ENCODE measurements at places on chromosomes 1 and 21.

DNA sequence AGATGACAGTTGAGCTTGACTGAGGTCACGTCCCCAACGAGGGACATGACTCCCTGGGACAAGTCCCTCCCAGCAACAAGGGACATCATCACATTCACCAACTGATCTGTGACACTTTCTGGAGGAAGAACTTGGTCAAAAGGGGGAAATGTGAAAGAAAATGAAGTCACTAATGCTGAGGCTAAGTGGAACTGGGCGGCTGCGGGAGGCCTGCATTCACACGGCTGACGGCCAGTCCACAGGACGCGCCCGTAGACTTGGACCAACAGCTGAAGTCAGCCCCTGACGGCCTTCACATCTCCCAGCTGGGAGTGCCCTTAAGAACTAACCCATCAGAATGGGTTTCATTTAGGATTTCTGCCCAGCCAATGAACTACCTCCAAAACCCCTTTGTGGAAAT is 26.6 kb downstream of the POFUT2 start:
- no peak for DNase-seq

GRCh38 chr1:52192436-52192835 is 50.5 kb downstream of the ZFYVE9 start:
- no peak for DNase-seq

DNA sequence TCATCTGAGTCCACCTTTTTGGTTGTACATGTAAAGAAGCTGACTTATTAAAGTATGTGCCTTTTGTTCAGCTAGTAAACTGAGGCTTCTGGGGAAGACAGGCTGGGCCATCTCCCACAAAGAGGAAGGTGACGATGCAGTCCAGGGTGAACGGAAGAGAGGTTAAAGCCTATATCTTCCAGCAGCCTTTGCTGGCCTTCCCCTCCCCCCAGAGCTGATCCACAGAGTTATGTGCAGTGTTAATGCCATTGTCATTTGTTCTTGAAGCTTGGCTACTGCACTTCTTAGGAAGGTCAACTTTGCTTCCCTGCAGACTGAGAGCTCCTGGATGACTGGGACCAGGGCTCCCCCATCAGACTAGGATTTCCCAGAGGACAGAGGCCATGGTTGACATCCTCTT is 2.2 kb downstream of the SLC30A2 start:
- no peak for DNase-seq

DNA sequence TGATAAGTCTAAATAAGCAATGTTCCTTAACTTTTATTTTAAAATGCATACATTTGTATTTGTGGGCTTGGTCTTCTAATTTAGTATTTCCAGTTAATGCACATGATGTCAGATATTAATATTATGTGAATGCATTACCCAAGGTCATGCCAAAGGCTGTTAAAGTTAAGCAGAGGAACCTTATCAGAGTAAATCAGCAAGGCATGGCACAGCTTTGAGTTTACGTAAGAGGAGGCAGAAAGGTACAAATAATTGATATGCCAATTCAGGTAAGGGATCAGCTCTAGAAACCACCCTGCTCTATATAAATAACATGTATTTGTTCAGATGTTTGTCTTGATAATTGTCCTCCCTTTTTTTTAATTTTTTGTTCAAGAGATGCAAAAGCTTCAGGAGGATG is 64.5 kb upstream of the CHRM3 start:
- DNase-seq, result no peak

DNA sequence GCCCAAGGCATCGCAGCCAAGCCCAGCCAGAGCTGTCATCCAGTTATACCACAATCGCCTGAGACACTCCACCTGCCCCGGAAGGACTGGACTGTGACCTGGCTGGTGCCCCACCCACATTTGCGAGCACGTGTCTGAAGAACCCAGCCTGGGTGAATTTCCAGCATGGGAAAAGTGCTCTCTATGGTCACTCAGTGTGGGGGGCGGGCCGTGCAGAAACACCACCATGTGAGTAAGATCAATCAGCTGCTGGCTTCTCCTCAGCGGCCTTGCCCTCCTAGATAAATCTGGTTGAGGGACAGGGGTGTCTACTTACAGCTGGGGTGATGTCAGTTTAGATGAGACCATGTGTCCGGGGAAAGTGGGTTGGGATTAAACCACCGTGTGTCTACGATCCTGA is 44.8 kb downstream of the URB1 start:
- DNase-seq, result no peak

- DNase-seq, result no peak
These were observed 7.1 kb downstream of the DMRTA2 start for GRCh38 chr1:50416150-50416527.

DNA sequence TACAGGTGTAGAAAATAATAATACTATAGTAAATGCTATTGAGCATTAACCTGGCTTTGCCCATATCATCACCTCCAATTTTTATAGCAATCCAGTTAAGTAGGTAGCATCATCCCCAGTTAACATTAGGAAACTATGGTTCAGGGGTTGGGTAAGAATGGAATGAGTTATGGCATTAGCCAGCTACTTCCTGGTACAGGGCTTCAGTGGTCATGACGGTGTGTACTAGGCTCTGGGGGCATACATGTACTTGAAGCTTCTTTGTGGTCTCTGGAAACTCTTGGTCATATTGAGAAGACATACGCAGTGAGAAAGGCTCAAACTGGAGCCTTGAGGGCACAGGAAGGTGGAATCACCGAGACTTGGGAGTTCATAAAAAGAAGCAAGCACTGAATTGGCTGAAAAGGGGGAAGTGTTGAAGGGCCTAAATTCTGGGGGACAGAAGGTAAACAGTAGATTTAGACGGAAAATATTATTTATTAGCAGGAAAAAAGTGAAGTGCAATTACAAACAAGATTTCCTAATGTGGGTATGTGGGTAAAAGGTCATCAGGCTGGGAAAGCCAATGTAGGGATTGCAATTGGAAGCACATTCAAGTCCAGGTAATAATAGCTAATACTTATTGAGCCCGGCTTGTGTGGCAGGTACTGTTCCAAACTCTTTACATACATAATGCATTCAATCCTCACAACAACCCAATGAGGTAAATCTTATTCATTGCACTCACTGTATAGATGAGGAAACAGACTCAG is 114.2 kb upstream of the ATP1A1 start:
- no peak for DNase-seq

- no peak for DNase-seq
These were observed at the start of gene CD101 for GRCh38 chr1:117001254-117001927. CD101 (plus strand) TSS chr1:117001760; CDS start chr1:117001818, 58 bp downstream.

DNA sequence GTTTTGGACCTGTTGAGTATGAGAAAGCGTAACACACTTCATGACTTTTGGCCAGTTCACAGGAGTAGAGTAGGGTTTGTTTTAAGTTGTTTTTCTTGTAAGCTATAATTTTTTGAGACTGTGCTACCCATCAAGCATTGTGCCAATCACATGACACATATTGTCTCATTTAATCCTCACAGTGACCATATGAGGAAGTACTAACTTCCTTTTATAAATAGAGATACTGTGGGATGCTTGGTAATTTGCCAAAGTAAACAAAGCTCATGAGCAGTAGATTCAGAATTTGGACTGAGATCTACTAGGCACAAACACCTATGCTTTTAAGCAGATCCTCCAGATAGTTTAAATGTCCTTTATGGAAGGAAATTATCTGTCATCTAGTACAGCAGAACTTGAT is 178.3 kb downstream of the CACNA1E start:
- DNase-seq, result no peak

DNA sequence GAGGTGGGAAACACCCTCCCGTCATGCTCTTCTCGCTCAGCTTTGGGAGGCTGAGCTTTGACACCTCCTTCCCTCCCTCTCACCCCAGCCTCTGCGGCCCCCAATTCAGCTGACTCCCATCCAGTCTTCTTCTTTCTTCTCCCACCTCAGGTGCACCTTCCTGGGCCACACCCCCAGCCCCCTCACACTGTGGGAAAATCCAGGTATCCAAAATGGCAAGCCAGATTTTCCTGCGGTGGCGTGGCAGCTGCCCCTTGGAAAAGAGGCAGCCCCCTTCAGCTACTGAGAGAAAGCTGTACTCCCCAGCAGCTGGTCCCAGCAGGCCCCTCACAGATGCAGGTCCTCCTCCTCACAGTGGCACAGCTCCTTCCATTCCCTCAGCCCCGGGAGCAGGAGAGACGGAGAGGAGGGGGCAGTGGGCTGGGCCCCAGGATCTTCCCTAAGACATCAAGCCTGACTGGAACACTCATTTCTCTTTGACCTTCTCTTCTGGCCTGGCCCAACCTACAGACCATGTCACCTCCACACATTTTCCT is 61.6 kb downstream of the OPTC start:
- no peak for DNase-seq

DNA sequence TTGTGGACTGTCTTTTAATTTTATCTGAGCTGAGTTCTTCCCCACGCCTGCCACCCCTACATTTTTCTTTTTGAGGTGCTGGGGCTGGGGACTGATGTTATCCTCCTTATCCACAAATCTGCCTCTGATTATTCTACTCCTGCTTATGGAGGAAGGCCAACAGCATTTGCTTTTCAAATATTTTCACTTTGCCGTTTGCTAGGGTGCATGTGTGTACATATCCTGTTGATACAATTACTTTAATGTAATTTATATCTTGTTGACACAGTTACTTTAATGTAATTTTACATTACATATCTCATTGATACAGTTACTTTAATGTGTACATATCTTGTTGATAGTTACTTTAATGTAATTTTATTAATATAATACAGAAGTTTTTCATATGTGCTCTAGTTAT is 36.2 kb downstream of the PRRC2C start:
- DNase-seq, result no peak

DNA sequence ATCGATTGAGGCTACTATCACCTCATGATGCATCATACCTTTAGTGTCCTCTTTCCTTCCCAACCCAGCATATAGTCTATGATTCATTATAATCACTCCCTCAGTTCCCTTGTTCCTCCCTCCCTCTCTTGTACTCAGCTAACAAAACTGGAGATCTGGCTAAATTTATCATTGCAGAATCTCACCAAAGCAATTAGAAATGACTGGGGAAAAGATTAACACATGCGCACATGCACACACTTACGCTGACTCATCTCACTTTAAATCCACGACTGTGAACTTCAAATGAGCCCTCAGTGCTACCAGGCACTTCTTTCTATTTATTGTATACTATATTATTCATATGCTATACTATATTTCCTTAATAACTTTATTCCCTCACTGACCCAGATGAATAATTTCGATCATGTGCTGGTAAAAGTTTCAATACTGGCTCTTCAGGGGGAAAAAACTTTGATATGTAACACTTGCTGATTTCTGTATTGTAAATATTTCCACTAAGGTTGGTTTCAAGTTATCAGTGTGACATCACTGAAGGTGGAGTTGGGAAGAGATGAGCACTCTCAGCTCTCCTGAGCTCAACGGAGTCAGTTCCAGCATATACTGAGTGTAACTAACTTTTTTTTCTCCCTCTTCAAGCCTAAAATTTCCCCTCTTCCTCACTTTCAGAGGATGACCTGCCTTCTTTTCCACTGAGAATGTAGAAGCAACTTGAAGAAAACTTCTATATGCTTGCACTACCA is 613.7 kb upstream of the B3GALT2 start:
- DNase-seq, result no peak

DNA sequence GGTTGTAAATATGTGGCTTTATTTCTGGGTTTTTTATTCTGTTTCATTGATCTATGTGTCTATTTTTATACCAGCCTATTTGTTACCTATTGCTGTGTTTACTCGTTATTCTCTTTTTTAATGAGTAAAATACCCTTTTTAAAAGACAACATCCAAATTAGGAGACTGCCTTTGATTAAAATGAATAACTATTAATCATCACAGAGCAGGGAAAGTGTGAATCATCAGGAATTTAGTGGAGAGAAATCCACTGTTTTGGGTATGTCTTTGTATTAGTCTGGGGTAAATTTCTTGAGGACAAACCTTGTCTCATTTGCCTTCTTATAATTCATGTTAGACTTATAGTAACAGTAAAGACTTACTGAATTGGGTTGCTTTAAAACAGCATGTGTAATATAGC is 12.1 kb downstream of the DISC1 start:
- DNase-seq, result no peak

- no peak for DNase-seq
These were observed 22.9 kb upstream of the SUMO3 start for GRCh38 chr21:44840771-44841170.

GRCh38 chr1:178283409-178283808 is 189.5 kb downstream of the RASAL2 start:
- DNase-seq, result no peak

- peak; percentile 26 for DNase-seq
These were observed 130.8 kb downstream of the NOS1AP start for GRCh38 chr1:162200096-162200847.

DNA sequence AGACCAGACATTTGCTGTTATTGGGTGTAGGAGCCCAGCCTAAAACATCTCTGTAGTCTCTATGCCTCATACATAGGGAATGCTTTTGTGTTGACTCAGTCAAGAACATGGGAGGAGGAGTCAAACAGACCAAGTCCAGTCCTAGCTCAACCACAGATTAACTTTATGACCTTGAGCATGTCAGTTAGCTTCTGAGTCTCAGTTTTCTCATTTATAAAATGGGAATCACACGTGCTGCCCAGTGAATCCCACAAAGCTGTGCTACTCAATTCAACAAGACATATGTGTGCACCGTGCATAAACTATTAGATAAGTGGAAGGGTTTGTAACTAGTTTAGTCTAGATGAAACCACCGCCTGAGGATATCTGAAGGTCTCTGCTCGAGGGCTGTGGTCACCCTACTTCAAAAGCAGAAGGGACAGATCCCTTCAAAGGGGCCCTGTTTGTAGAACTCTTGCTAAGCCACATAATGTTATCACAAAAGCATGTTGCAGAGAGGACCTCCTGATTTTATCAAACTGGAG is 109.5 kb upstream of the NFIA start:
- peak; percentile 47 for DNase-seq
